Keratinocyte (primary cell): ENCODE measurements at places on chromosomes 3 and 15.

DNA sequence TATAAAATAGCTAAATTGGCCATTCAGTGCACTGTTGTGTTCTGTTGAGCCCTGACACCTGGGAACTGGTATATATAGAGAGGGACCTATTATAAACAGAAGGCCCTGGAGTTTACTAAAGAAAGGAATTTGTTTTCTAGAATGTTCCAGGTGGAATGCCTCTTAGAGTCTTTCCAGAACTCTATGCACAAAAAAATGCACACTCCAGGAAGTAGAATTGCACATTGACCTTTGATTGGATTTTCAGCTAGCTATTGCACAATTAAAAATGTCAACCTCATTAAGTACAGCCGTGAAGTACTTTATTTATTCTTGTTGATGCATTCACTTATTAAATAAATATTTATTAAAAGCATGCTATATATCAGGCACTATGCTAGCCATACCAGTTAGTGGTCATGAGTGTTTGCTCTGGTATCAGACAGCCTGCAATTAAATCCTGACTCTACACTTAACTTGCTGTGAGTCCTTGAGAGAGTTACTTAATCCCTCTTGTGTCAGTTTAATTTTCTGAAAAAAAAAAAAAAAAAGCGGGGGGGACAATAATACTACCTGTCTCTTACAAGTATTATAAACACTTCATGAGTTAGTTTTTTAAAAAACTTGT is 40.8 kb downstream of the NDUFB4 start:
- DNase-seq = no peak

GRCh38 chr3:187667526-187667925 is 2.7 kb downstream of the SST start:
- DNase-seq = no peak

GRCh38 chr3:8567784-8568575 is 66.4 kb downstream of the LMCD1 start:
- DNase-seq = no peak

DNA sequence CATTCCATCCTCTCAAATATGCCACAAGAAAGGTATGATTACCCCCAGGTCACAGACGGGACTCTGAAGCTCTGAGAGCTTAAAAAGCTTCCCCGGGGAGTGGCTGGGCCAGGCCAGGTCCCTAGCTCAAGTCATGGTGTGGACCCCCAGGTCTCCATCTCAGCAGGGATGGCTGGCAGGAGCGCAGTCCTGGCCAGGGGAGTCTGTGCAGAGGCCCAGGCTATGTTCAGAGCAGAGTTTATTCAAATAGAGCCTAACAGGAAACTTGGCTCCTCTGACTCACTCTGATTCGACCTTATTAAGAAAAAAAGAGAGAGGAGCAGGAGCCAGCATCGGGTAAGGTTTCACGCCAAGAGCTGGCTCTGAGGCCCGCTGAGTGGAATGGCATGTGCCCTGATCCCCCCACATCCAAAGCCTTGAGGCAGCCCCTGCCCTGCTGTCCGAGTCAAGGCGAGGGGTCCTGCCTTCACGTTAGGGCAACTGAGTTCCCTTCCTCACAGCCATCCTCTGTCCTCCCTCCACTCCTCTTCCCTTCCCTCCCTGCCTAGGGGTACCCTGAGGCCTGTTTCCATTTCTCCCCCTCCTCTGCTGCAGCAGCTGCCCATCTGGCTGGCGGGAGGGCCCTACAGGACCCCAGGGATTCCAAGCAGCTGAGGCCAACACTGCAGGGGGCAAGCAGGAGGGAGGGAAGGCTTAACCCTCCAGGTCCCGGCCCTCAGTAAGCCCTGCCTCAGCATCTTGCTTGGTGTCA is 1.9 kb upstream of the LOXL1 start:
- DNase-seq = no peak

GRCh38 chr3:30607032-30607833 is 832 bp downstream of the TGFBR2 start:
- no peak for DNase-seq

- DNase-seq = no peak
Measured at GRCh38 chr3:16477521-16477920, 36.0 kb downstream of the RFTN1 start.

DNA sequence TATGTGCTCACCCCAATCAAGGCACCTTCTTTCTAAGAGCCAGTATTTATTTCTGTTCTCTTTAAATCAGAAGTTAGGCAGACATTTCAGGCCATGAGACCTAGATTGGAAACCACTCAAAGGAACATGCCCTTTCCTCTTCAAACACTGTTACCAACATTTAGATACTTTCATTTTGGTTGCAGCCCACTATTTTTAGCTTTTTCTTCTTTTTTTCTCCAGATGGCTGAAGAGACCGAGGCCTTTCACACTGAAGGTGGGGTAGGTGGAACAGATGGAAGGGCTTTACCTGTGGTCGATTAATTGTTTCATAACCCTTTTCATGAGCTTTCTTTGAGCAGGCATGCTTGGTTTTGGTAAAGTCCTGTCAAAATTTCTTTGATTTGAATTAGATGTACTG is 10.9 kb upstream of the LZTFL1 start:
- no peak for DNase-seq

- no peak for DNase-seq
Measured at GRCh38 chr3:94226078-94226477, 163.2 kb downstream of the NSUN3 start.

- no peak for DNase-seq
Measured at GRCh38 chr3:1962396-1963088, 136.1 kb upstream of the CNTN4 start.

GRCh38 chr15:85858586-85859375 is 64.1 kb upstream of the KLHL25 start:
- DNase-seq = peak; percentile 7

GRCh38 chr3:49794926-49795905 is 4.5 kb downstream of the CDHR4 start:
- DNase-seq = no peak

DNA sequence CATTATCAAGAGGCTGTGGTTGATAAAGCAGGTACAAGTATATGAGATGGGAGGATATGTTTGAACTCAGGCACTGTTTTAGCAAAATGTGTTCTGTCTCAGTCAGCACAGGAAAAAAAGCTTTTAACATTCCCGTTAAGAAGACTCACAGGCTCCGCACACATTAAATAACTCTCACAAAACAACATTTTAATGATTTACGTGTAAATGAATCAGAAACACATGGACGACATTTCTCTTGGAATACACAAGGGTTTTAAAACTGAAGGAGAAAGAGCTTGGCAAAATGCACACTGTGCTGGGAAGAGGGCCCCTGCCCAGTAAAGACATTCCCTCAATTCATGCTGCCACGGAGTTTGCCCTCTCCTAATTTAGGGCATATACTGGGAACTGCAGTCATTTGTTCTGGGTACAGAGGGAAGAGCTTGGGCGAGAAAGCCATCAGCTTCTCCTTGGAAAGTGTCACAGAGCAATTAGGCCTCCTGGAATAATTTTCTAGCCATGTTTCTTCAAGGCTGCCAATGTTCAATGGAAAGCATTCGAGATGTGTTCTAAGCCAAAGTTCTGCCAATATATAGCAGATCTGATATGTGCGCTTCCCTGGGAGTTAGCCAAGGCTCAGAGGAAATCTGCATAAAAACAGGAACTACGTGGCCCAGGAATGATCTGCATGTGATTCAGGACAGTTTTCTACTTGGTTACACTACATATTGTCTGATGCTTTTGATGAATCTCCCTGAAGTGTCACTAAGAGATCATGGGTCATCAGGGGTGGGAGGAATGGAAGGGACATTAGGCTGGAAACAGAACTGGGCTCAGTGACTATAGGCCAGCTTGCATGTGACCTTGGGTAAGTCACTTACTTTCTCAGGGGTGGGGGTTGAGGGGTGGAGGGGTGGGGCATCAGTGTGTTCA is 2.2 kb upstream of the MASP1 start:
- no peak for DNase-seq

DNA sequence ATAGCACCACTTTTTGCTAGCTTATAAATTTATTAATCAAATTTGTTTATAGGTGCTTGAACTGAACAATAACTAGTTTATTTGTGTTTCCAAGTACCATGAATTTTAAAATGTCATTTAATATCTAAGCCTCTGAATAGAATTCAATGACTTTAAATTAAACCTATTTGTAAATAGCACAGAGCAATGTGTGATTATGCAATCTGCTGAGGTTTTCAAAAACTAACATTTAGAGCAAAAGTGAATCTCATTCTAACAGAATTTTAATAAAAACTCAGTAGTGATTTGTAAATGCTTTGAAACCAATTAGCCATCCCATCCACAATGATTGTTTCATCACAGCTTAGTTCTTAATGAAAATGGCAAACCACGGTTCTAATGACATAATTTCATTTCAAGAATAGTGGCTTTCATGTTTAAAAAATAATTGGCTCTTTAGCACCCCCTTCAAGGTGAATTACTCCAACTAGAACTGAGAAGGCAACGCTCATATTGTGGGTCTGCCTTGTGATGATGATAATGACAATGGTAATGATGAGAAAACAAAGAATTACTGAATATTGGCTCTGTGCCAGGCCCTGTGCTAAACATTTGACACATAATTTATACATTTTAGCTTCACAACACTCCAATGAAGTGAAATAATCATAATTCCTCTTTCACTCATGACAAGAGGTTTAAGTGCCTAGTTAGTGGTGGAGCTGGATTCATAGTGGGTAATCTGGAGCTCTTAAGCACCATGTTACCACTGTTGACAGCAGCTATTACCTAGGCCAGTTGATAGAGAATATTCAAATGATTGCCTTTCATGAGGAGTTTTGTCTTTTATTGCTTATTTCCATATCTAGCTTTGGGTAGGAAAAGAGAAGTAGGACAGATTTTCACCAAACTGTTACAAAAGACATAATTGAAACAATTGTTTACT is 145.7 kb downstream of the RBMS3 start:
- no peak for DNase-seq

- DNase-seq = no peak
Measured at GRCh38 chr3:153911116-153911515, 210.1 kb upstream of the ARHGEF26 start.

- DNase-seq = no peak
Measured at GRCh38 chr3:136932523-136932922, 25.3 kb upstream of the IL20RB start.

DNA sequence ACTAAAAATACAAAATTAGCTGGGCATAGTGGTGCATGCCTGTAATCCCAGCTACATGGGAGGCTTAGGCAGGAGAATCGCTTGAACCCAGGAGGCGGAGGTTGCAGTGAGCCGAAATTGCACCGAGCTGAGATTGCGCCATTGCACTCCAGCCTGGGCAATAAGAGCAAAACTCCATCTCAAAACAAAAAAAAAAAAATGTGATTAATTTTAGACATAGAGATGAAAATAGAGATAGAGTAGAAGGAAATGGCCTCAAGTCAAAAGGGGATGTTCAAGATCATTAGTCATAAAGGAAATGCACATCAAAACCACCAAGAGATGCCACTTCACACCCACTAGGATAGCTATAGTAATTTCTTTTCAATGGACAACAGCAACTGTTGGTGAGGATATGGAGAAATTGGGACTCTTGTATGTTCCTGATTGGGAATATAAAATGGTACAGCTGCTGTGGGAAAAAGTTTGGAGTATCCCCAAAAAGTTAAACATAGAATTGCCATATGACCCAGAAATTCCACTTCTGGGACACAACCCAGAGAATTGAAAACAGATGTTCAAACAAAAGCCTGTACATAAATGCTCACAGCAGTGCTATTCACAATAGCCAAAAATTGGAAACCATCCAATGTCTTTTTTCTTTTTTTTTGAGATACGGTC is 55.4 kb downstream of the ABHD2 start:
- no peak for DNase-seq

GRCh38 chr15:91320101-91320500 is 220.0 kb downstream of the SV2B start:
- DNase-seq = no peak

GRCh38 chr3:20145874-20146273 is 40.1 kb downstream of the SGO1 start:
- no peak for DNase-seq

DNA sequence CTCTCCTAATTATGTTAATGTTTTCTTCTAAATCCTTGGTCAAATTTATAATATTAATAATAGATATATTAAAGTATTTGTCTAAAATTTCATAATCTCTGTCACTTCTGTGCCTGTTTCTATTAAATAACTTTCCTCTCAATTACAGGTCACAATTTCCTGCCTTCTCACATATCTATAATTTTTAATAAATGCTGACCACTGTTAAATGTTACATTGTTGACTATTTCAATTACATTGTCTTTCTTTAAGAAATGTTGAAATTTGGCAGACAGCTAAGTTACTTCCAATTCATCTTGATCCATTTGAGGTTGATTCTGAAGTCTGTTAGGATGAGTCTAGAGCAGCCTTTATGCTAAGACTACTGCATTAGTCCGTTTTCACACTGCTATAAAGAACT is 41.7 kb downstream of the MYL3 start:
- no peak for DNase-seq

GRCh38 chr15:101625980-101626379 is 26.2 kb downstream of the TM2D3 start:
- DNase-seq = no peak

DNA sequence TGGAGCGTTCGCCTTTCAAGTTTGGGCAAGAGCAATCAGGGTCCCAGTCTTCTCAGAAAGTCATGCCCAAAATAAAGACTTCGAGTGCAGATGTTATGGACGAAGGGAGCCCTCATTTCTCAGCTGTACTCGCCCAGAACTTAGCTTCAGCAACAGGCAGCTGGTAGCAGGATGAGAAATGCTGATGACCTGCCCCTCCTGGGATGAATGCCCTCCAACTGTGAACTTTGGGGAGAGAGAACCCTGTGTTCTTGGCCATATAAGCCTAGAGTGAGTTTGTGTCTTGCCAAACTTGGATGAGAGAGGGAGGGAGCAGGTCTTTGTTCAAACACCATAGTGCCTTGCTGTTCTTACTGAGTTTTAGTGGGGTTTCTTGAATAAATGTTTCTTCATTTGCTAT is 400.3 kb downstream of the LRTM1 start:
- DNase-seq = no peak

GRCh38 chr15:27679731-27680471 is 419.2 kb downstream of the OCA2 start:
- no peak for DNase-seq

DNA sequence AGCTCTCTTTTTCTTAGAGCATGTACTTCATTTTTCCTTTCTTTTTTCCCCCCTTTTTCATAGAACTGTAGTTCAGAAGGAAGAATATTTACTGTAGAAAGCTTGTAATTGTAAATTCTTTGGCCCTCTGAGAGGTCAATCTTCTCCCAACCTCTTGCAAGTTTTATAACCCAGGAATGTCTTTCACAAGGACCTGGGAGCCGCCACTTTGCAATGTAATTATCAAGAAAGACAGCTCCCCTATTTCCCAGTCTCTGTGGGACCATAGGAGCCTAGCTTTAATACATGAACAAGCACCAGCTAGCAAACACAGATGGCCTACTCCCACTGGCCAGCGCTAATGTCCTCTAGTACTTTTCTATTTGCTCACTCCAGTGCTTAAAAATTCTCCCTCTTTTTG is 51.4 kb downstream of the NFKBIZ start:
- DNase-seq = no peak
